Right ventricle myocardium inferior (tissue), 1 donor: ENCODE measurements at places on chromosomes 5 and 9.

DNA sequence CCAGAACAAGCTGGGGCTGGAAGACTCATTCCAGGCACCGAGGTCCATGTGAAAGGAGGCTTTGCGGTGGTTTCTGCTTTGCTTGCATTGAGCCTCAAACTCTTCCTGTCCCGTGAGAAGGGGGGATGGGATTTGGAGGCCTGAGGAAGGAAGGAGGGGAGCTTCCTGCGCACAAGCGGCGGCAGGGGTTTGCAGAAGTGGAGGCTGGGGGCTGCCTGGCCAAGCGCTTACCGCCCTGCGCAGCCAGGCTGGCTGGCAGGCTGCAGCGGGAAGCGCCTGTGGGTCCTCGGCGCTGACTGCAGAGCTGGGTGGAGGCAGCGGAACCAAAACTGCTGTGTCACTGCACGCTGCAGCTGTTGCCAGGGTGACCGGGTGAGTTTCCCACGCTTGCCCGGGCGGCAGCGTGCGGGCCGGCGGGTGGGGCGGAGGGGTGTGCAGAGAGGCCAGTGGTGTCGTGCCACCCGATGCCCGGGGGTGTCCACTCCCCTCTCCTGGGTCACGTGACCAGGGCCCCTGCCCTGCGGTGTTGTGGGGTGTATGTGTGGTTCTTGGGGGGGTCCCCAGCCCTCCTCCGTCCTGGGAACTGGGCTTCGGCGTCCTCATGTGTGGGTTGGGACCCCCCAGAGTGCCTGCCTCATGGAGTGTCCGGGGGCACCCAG lies 81.0 kb downstream of the RXRA start:
- peak; percentile 97 for DNase-seq

DNA sequence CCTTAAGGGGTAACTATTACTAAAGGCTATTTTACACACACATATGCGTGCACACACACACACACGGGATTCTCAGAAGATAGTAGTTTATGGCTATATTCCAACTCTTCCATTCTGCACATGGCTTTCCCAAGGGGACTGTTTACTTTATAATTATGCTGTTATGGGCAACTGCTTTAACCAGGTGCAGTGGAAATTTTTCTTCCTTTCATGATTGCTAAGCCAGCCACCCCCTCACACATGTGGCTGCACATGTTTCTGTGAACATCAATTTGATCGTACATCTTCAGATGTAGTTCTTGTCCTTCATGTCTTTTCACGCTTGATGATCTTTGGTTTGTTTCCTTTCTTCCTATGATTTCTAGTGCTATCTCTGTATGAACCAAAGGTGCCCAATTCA lies 37.0 kb downstream of the MRPS30 start:
- no peak for DNase-seq

- no peak for DNase-seq
Observed at GRCh38 chr5:157519579-157520253, 55.9 kb downstream of the ADAM19 start.

- DNase-seq: no peak
Observed at GRCh38 chr9:76592974-76593347, 134.0 kb downstream of the GCNT1 start.

DNA sequence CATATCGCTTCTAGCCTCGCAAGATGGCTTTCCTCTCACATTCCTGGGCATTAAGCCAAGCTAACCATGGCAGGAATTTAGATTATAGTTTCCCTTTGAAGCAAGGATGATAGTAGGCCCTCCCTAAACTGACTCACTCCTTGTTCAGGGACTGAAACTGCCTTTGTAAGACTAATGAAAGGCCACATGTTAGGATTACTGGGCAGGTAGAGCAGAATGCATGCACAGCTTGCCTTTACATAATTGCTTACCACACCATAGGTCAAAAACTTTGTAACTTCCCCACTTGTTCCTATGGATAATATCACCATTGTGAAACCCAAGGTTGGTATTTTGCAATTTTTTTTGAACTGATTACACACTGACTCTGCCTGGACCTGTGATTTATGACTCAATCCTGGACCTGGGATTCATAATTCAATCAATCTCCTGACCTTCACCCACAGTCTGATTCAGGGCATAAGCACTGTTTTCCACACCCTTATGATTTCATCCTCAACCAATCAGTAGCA lies 41.0 kb upstream of the PRDM9 start:
- no peak for DNase-seq

GRCh38 chr9:112831281-112831851 lies 59.3 kb downstream of the SLC46A2 start:
- DNase-seq: peak; percentile 79
